ENCODE measurements at places on chromosomes 1 and 21.

GRCh38 chr1:183911285-183911684 lies 106.4 kb downstream of the RGL1 start:
- peak; percentile 32 for DNase-seq

DNA sequence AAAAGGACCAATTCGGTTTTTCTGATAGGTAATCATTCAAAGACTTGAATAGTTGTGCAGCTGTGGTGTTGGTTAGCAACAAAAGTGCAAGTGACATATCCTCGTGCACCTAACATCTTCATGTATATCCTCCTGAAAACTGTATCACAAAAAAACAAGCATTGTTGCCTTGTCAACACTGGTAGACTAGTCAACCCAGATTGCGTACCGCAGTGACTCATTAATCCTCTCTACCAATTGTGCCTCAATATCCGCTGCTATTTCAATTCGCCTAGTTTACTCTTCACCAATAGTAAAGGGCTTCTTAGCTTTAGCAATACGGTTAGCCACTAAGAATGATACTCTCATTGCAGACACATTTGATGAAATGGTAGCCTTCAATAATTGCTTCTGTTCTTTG lies 3.5 kb downstream of the HHAT start:
- DNase-seq: no peak

GRCh38 chr1:88210103-88210787 lies 473.8 kb upstream of the PKN2 start:
- no peak for DNase-seq

GRCh38 chr1:151058692-151059091 lies 730 bp downstream of the CDC42SE1 start:
- peak; percentile 29 for DNase-seq

Data from hematopoietic multipotent progenitor cell treated with erythropoietin and hydrocortisone succinate and interleukin-3 and kit ligand, for 6 days (in vitro differentiated cells).